ENCODE measurements at places on chromosomes 13 and 19. TPM values are rescaled to one million over a fixed set of nuclear protein-coding genes. Genes with fewer than 3 reads are reported as not detected.

DNA sequence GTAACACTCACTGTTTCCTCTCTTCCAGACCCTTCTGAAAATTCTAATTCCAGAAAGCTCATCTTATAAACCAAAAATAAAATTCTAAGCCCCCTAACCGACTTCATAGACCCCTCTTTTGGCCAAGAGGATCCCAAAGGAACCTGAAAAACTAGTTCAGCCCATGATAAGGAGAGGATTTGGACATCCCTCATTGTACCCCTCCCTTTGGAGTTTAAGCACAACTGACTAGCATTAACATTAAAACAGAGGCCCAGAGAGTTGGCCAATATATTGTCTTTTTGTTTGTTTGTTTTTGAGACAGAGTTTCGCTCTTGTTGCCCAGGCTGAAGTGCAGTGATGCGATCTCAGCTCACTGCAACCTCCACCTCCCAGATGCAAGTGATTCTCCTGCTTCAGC is 34.2 kb upstream of the MUC16 start:
- H3K27ac ChIP-seq: no peak overlapping the region
- no peak for DNase-seq
- H3K36me3 ChIP-seq: no peaks in the 10 kb centered on the region
- H3K4me1 ChIP-seq: no peaks in the 10 kb centered on the region

DNA sequence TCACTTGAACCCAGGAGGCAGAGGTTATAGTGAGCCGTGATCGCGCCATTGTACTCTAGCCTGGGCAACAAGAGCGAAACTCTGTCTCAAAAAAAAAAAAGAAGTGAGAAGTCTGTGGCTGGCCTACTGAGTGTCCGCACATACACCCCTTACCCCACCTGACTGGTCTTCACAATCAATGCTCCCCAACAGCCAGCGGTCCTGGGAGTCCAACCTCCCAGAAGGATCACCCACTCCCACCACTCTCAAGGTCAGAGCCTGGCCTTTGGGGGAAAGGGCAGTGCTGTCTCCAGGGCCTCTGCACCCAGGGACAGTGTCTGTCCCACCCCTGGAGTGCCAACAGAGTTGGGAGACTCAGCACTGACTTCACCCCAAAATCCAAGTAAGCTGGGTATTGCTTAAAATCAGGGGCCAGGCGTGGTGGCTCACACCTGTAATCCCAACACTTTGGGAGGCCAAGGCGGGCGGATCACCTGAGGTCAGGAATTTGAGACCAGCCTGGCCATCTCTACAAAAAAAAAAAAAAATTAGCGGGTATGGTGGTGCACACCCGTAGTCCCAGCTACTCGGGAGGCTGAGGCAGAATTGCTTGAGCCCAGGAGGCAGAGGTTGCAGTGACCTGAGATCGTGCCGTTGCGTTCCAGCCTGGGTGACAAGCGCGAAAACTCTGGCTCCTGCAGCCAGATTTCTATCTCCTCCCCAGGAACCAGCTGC is 2.3 kb upstream of the CD320 start:
- DNase-seq: no peak
- H3K36me3 ChIP-seq: peaks cover 33% of the 10 kb centered on the region
- H3K4me3 ChIP-seq: no peak overlapping the region
- H3K4me1 ChIP-seq: peaks cover 30% of the 10 kb centered on the region
- H3K27ac ChIP-seq: no peak overlapping the region
- no peaks in the 10 kb centered on the region for H3K27me3 ChIP-seq

DNA sequence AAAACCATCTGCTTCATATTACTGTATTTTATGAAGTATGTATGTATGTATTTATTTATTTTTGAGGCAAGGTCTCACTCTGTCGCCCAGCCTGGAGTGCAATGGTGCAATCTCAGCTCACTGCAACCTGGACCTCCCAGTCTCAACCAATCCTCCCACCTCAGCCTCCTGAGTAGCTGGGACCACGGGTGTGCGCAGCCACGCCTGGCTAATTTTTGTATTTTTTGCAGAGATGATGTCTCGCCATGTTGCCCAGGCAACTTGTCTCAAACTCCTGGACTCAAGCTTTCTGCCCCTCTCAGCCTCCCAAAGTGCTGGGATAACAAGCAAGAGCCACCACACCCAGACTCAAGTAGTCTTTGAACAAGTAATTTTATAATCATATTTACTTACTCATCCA is 5.5 kb downstream of the KATNAL1 start:
- H3K27ac ChIP-seq: no peak overlapping the region
- no peaks in the 10 kb centered on the region for H3K36me3 ChIP-seq
- no peak overlapping the region for H3K4me3 ChIP-seq
- peaks cover 2% of the 10 kb centered on the region for H3K4me1 ChIP-seq
- DNase-seq: no peak

GRCh38 chr19:3024870-3025548 is 4.1 kb downstream of the TLE2 start:
- H3K27ac ChIP-seq: no peak overlapping the region
- DNase-seq: no peak
- peaks cover 9% of the 10 kb centered on the region for H3K27me3 ChIP-seq
- H3K36me3 ChIP-seq: no peaks in the 10 kb centered on the region
- peaks cover 25% of the 10 kb centered on the region for H3K4me1 ChIP-seq

GRCh38 chr13:61770681-61771080 is 355.0 kb upstream of the PCDH20 start:
- no peaks in the 10 kb centered on the region for H3K27me3 ChIP-seq
- H3K36me3 ChIP-seq: no peaks in the 10 kb centered on the region
- DNase-seq: no peak
- no peak overlapping the region for H3K27ac ChIP-seq
- no peak overlapping the region for H3K4me3 ChIP-seq

GRCh38 chr19:44747739-44748425 is 626 bp upstream of the BCL3 start:
- peaks cover 52% of the 10 kb centered on the region for H3K4me1 ChIP-seq
- H3K36me3 ChIP-seq: peaks cover 27% of the 10 kb centered on the region
- no peak for DNase-seq

- H3K27me3 ChIP-seq: no peaks in the 10 kb centered on the region
- H3K4me1 ChIP-seq: no peaks in the 10 kb centered on the region
- H3K36me3 ChIP-seq: peaks cover 18% of the 10 kb centered on the region
These were observed 79.1 kb downstream of the ZNF254 start for GRCh38 chr19:24166055-24166454.

- H3K4me3 ChIP-seq: no peak overlapping the region
- no peak for DNase-seq
- peaks cover 31% of the 10 kb centered on the region for H3K36me3 ChIP-seq
- H3K4me1 ChIP-seq: peaks cover 19% of the 10 kb centered on the region
- peak overlapping the region; percentile 52 for H3K27ac ChIP-seq
- H3K27me3 ChIP-seq: no peaks in the 10 kb centered on the region
These were observed 12.5 kb downstream of the SLC44A2 start for GRCh38 chr19:10637894-10638293.

- no peak overlapping the region for H3K27ac ChIP-seq
- H3K4me1 ChIP-seq: no peaks in the 10 kb centered on the region
- no peak overlapping the region for H3K4me3 ChIP-seq
- DNase-seq: no peak
- H3K27me3 ChIP-seq: no peaks in the 10 kb centered on the region
These were observed 14.8 kb downstream of the FSD1 start for GRCh38 chr19:4319067-4319718.

DNA sequence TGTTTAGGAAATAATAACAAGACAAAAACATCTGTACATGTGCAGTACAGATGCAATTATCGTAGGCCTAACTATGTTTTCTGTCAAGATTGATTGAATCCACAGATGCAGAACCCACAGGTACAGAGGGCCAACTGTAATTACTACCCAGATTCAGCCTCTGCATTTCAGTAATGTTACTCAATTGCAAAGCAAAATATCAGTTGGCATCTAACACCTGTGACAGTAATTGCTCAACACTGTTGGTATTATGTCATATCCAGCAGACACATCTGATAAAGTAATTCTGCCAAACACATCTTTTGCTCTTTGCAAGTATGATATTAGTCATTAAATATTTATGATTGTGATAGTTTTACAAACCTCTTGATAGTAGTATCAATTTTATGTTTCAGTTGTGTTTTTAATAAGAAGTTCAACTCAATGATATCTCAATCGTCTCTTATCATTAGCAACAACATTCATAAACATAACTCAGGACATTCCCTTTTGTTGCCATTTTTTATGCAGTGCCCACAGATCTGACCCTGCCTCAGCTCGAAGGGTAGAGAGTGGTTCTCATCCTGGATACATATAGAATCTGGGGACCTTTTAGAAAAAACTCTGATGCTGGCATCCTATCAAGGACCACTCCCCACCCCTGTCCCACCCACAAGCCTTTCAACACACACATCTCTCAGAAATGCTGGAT is 104.7 kb downstream of the MYCBP2 start:
- DNase-seq: no peak
- H3K4me3 ChIP-seq: no peak overlapping the region
- no peak overlapping the region for H3K27ac ChIP-seq
- no peaks in the 10 kb centered on the region for H3K27me3 ChIP-seq
- H3K4me1 ChIP-seq: peaks cover 23% of the 10 kb centered on the region
- peaks cover 29% of the 10 kb centered on the region for H3K36me3 ChIP-seq

DNA sequence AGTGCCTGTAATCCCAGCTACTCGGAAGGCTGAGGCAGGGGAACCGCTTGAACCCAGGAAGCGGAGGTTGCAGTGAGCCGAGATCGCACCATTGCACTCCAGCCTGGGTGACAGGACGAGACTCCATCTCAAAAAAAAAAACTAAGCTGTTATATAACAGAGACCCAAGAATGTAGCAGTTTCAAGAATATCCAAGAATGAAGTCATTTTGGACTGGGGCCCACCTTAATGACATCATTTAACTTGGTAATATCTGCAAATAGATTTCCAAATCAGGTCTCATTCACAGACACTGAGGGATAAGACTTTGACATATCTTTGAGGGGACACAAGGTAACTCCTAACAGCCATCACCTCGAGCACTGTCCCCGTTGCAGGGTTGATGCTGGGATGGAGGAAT is 36.5 kb upstream of the MRI1 start:
- no peak for DNase-seq
- no peak overlapping the region for H3K4me3 ChIP-seq
- no peaks in the 10 kb centered on the region for H3K36me3 ChIP-seq
- no peaks in the 10 kb centered on the region for H3K27me3 ChIP-seq
- H3K27ac ChIP-seq: no peak overlapping the region
- H3K4me1 ChIP-seq: peaks cover 22% of the 10 kb centered on the region

GRCh38 chr19:52200044-52200443 is 10.2 kb downstream of the PPP2R1A start:
- DNase-seq: no peak
- no peaks in the 10 kb centered on the region for H3K27me3 ChIP-seq
- H3K4me3 ChIP-seq: no peak overlapping the region
- H3K27ac ChIP-seq: peak overlapping the region; percentile 32
- peaks cover 35% of the 10 kb centered on the region for H3K4me1 ChIP-seq

DNA sequence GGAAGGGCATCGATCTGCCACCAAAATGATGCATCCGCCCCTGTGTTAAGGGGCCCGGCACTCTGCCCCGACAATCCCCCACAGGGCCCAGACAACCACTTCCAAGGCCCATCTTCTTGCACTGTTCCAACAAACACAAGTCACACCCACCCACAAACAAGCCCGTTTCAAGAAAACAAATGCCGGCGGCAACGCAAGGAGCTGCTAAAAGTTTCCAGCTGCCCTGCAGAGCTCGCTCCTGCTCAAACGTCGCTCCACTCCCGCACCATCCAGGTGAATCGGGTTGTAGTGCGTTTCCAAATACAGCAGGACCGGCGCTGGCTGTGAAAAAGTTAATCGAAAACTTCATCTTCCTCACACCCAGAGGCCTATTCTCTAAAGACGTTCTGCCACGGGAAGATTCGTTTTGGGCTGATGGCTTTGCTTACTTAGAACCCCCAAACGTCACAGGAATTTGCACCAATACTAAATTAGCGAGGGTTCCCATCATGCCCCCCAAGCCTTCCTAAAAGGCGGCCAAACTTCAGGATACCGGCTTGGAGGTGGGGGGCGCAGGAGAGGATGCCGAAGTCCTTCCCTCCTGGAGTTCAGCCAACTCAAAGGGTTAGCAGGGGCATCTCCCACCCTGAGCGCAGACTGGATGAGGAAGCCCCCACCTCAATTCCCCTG is 107.4 kb upstream of the DOCK9 start:
- peak; percentile 14 for DNase-seq
- peak overlapping the region; percentile 72 for H3K4me3 ChIP-seq
- peak overlapping the region; percentile 65 for H3K27ac ChIP-seq
- peaks cover 31% of the 10 kb centered on the region for H3K4me1 ChIP-seq

GRCh38 chr19:50818859-50819472 is 4.6 kb downstream of the KLK1 start:
- H3K36me3 ChIP-seq: peaks cover 2% of the 10 kb centered on the region
- DNase-seq: no peak
- H3K4me1 ChIP-seq: peaks cover 38% of the 10 kb centered on the region
- H3K27me3 ChIP-seq: peaks cover 90% of the 10 kb centered on the region
- no peak overlapping the region for H3K27ac ChIP-seq
- no peak overlapping the region for H3K4me3 ChIP-seq

GRCh38 chr13:112715715-112716460 is 26.1 kb downstream of the ATP11A start:
- H3K4me3 ChIP-seq: no peak overlapping the region
- no peaks in the 10 kb centered on the region for H3K27me3 ChIP-seq

The TUBA3C gene
- not detected for total RNA-seq

The TSKS gene
- total RNA-seq: 0.72 TPM

The KIR2DL1 gene
- total RNA-seq: not detected

The CCDC70 gene
- total RNA-seq: 0.19 TPM

The NAPSA gene
- 18.1 TPM for total RNA-seq

The MBD3L2 gene
- total RNA-seq: not detected

The TBXA2R gene
- total RNA-seq: 3.1 TPM
